ENCODE measurements at places on chromosomes 2 and 18. TPM values are rescaled to one million over a fixed set of nuclear protein-coding genes. Genes with fewer than 3 reads are reported as not detected.

The RAPGEF4 gene
- total RNA-seq, result 1.3 TPM

The SCG2 gene
- total RNA-seq, result 0.66 TPM

The THADA gene
- 32.4 TPM for total RNA-seq

The SLC1A4 gene
- total RNA-seq, result 13.1 TPM

The MGAT4A gene
- total RNA-seq, result 0.26 TPM

The MAP3K19 gene
- total RNA-seq, result not detected

The LYPD6B gene
- total RNA-seq, result not detected

The ALPG gene
- not detected for total RNA-seq

All from fibroblast of lung (primary cell).